ENCODE measurements at places on chromosomes 2 and 18.

- no peak for DNase-seq
These were observed 207.6 kb downstream of the MGAT5 start for GRCh38 chr2:134461511-134461910.

- DNase-seq: no peak
These were observed 53.7 kb downstream of the PTRHD1 start for GRCh38 chr2:24739354-24740025.

DNA sequence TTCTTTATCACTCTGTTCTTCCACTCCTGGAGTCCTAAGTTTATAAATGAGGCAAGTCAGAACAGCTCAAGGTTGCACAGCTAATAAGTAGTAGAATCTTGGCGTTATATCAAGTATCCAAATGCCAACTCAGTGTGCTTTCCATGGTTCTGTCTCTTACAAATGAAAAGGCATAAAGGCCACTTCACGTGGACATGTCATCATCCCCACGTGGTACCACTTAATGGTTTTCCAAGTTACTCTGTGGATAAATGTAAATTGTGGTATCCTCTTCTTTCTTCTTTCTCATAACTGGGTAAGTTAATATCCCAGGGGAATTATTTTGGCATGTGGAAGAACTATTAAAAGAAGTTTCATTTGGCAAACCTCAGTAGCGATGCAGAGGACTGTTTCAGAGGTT, 131.5 kb upstream of the L3MBTL4 start:
- no peak for DNase-seq

- no peak for DNase-seq
These were observed 170.0 kb downstream of the CTIF start for GRCh38 chr18:48708807-48709206.

DNA sequence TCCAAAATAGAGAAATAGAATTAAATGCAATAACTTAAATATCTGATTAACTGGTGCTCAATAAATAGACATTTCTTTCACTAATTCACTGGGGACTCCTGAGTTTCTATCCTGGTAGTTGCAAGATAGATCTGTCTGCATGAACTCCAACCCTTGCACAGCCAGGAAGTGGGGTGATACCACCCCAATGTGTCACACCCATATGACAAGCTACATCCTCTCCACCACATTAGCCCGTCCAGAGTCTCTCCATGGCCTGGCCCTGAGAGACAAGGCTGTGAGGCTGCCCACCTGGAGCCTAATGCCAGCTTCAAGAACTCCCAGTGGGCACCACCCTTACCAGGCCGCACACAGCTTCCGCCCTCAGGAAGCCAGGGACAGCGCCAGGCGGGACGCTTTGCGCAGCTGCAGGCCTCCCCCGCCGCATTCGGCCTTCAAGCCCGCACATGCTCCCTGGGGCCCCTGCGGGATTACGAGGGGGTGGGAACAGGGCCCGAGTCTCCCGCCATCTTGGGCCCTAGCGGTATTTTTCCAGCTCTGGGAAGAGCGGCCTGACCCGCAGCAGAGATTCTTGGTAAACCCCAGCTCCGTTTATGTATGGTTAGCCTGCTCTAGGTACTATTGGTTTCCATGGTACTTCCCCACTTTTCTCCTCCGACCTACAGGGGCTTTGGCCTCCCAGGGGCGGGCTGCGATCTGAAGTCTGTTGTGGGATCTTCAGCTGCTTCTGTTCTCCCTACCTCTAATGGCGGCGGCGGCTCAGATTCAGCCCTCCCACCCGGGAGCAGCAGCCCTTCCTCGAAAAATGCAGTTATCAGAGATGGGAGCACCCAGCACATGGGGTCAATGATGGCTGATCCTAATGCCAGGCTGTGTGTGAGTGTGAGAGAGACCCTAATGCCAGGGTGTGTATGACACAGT, at the start of gene TDRD15:
TSS of gene TDRD15 (plus strand) at position 496 of the 921 bp plus-strand sequence. CDS start 13,500 bp downstream, outside the sequence.
- no peak for DNase-seq

GRCh38 chr2:182426082-182426917, 536 bp downstream of the PDE1A start:
- DNase-seq: no peak

DNA sequence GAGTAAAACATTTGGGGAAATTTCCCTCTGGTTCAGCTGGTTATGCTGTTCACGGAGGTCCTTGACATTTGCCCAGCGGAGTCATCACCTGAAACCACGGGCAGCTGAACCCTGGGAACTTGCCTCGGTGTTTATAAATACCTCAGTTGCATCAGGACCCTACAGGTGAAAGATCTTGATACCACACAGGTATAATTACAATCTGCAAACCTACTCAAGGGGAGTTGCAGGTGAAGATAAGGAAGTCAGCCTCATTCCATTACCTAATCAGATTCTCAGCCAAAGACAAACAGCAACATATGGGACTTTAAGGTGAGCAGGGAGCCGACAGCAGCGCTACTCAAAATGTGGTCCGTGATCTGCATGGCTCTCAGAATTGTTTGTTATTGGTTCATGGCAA, 37.0 kb upstream of the ATIC start:
- DNase-seq: no peak

DNA sequence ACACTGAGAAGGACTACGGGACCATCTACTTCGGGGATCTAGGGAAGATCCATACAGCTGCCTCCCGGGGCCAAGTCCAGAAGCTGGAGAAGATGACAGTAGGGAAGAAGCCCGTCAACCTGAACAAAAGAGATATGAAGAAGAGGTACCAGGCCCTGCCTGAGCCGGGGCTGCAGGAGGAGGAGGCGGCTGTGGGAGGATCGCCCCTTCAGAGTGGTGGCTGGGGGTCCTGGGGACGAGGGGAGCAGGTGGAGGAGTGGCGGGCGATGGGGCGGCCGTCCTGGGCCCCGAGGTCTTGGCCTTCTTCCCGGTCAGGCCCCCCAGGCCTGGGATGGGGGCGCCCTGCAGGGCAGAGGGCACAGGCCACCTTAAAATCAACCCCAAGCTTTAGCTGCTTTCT, 524 bp downstream of the ANKRD30B start:
- DNase-seq: no peak

- DNase-seq: no peak
These were observed 161.9 kb downstream of the SUCLG1 start for GRCh38 chr2:84297155-84297554.

GRCh38 chr2:10286216-10287037, 16.3 kb upstream of the HPCAL1 start:
- no peak for DNase-seq

DNA sequence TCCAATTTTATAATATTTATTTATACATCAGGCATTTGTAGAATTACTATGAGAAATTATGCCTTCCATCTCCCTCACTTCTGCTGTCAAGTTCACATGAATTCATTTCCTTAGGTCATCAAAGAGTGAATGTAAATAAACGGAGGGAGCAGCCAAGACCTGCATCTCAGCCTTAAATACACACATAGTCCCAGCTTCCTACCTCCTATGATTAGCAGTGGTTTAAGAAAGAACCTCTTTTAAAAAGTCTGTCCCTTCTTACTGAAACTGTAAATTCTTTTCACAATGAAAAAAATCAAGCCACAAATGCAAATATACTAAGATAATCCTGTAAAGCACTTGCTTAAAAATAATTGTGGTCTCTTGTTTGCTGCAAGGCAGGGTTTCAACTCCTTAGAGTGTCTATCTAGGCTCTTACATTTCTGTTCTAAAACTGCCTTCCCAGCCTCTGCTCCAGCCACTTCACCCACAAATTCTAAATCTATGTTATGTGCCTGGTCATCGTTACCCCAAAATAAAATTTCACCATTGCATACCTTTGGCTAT, 532.7 kb upstream of the FSHR start:
- DNase-seq: no peak

GRCh38 chr2:182548031-182548950, 121.5 kb upstream of the PDE1A start:
- DNase-seq: no peak

GRCh38 chr2:241001413-241002274, 3.2 kb downstream of the SNED1 start:
- DNase-seq: no peak

- DNase-seq: no peak
These were observed 73.1 kb upstream of the ZNF521 start for GRCh38 chr18:25425024-25425423.

GRCh38 chr18:62339106-62339988, 14.2 kb downstream of the TNFRSF11A start:
- DNase-seq: no peak

DNA sequence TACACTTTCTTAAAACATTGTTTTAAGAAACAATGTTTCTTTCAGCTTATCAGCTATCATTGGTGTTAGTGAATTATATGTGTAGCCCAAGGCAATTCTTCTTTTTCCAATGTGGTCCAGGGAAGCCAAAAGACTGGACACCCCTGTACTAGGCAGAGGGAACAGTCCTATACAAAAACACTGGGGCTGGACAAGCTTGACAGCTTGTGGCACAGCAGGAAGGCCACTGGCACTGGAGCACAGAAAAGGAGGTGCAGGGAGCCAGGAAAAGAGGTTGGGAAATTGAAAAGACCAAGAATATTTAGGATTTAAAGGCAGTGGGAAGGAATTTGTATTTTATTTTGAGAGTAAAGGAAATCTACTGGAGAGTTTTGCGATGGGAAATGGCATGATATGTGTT, 47.7 kb downstream of the SRD5A2 start:
- DNase-seq: no peak

DNA sequence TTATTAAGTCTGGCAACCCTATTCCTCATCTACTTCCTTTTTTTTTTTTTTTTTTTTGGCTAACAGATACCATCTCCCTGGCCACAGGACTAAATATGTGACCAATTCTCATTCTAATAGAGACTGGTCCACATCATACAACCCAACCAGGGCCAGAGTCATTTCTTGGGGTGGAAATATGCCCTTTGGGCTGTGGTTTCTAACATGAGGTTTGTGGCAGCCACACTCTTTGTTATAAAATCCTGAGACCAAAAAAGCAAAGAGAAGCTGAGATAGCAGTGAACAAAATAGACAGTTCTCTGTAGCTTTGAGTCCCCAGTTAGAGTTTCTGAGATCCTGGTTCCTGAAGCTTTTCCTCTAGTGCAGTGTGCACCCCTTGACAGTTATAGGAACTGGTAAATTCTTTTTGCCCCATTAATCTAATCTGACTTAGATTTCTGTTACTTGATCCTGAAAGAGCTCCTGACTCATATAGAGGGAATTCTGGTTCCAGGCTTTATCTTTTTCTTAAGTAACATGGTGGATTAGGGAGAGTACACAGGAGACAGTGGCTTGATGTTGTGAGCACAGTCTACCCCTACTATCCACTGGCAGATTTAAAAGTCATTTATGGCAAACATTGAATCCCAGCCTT, 86.8 kb downstream of the MAIP1 start:
- no peak for DNase-seq

GRCh38 chr2:238141541-238142318, 3.3 kb downstream of the KLHL30 start:
- DNase-seq: no peak

DNA sequence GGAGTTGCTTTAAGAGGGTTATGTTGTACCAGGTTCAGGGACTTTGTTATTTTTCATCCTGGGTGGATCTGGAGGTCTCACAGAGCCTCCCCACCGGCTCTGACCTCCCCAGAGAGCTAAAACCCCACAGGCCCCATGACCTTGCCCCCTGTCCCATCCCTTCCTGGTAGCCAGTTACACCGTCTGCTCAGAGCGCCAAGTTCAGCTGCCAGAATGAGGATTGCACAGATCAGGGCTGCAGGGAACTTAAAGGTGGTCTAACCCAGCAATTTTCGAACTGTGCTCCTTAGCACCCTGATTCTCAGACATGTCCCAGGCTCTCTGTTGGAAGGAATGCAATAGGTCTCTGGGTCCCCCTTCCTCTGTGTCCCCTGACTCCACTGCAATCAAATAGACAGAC, 32.1 kb downstream of the ATOH8 start:
- DNase-seq: no peak

GRCh38 chr2:100984892-100985307, 17.2 kb upstream of the RPL31 start:
- peak; percentile 64 for DNase-seq

DNA sequence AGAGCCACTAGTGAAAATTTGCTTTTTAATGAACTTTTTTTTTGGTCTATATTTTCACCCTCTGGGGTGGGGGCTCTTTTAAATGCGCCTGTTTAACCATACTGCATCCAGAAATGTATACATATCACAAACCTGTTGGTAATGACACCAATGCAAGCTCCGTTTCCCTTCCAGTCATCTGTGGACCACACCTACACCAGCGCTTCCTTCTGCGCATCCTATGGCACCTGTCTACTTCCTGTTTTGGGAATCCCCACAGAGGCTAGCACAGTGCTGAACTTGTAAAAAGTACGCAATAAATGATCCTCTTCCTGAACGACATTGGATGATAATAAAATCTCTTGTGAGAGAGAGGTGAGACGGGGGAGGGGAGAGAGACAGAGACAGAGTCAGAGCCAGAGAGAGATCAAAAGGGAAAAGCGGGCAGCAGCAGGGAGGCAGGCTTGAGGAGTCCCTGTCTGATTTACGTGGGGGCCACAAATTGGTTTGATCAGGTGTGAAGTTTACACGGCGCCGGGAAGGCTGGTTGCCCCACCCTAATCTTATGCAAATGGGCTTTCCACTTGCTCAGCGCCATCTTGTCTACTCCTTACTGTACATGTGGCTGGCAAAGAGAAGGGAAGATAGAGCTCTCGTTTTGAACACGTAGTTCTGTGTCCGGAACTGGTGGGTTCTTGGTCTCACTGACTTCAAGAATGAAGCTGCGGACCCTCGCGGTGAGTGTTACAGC, 38.1 kb upstream of the SLC38A11 start:
- DNase-seq: no peak

- no peak for DNase-seq
These were observed 6.7 kb downstream of the ZNF407 start for GRCh38 chr18:74604361-74604760.

GRCh38 chr18:64806691-64807090, 657.8 kb upstream of the LINC00305 start:
- no peak for DNase-seq

DNA sequence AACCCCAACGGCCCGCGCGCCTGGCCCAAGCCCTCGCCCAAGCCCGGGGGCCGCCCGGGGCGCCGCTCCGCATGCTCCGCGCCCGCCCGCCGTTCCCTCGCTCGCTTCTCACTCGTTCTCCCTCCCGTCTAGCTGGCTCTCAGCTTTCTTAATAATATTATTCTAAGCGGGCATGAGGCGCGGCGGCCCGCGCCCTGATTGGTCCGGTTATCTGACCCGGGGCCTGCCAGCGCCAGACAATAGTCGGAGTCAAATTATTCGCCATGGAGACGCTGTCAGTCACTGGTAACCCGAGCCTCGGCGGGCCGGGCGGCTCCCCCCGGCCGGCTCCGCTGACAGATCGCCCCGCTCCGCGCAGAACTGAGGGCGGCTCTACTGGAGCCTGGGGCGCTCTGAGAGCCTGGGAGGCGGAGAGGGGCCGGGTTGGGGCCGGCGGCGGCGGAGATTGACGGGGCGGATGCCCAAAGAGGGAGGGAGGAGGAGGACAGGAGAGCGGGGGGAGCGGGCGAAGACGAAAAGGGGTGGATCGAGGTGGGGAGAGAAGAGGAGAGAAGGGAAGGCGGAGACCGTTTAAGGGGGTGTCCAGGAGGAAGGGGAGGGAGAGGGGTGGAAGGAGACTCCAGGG, at the start of gene SIX2:
TSS of gene SIX2 (minus strand) at position 150 of the 625 bp plus-strand sequence. CDS start 342 bp downstream, outside the sequence.
- DNase-seq: no peak

DNA sequence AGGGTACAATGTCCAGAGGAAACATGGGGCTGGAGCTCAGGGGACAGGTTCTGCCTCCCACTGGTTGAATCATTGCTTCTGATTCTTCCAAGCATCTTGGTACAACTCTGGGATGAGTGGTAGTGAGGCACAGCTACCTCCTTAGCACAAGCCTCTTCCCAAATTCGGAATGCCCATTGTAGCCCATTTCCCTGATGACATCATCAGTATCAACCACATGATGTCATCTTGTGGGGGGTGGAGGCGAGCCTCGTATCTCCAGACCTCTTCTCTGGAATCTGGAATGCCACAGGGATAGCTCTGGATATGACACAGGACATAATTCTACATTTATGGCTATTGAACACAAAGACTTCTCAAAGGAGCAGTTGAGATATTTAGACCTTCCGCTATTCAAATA, 715.2 kb downstream of the RNF144A start:
- DNase-seq: no peak
